Adrenal gland (tissue), 19 donors: ENCODE measurements at places on chromosomes 1 and 21. TPM values are rescaled to one million over a fixed set of nuclear protein-coding genes. Genes with fewer than 3 reads are reported as not detected.

Gene MAB21L3
- not detected for polyA plus RNA-seq

Gene YTHDF2
- polyA plus RNA-seq = 54.6 TPM

Gene ANP32E
- polyA plus RNA-seq = 81.9 TPM

Gene PCP4L1
- 0.13 TPM for polyA plus RNA-seq

Gene ATP6V1G3
- not detected for polyA plus RNA-seq

Gene PROK1
- 4.0 TPM for polyA plus RNA-seq

Gene PPCS
- polyA plus RNA-seq = 92.7 TPM

Gene TSPAN2
- 0.56 TPM for polyA plus RNA-seq

Gene F13B
- polyA plus RNA-seq = not detected

Gene NUP133
- polyA plus RNA-seq = 10.6 TPM

Gene FOXO6
- polyA plus RNA-seq = 7.0 TPM

Gene RIIAD1
- polyA plus RNA-seq = 2.1 TPM

Gene ABCB10
- 4.7 TPM for polyA plus RNA-seq

Gene DDX59
- polyA plus RNA-seq = 34.5 TPM

Gene LCE1B
- polyA plus RNA-seq = not detected

Gene PLPPR5
- polyA plus RNA-seq = 0.10 TPM

Gene UQCRHL
- 4.5 TPM for polyA plus RNA-seq

Gene CR1
- polyA plus RNA-seq = 0.56 TPM
